ENCODE measurements at places on chromosomes 6 and 20.

GRCh38 chr6:104954190-104954797 lies 2.6 kb upstream of the LIN28B start:
- no peak for DNase-seq

DNA sequence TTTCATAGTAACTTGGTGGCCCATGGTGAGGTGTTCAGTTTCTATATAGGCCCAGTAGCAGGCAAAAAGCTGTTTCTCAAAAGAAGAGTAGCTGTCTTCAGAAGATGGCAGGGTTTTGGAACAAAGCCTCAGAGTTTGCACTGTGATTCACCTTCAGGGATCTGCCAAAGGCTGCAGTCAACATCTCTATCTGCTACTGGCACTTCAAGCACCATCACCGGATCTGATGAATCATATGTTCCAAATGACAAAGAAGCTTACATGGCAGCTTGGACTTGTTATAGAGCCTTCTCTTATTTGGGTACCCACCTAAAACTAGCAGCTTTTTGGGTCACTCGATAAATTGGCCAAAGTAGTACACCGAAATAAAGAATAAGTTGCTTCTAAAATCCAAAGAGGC lies 39.5 kb downstream of the PKIB start:
- DNase-seq = no peak

DNA sequence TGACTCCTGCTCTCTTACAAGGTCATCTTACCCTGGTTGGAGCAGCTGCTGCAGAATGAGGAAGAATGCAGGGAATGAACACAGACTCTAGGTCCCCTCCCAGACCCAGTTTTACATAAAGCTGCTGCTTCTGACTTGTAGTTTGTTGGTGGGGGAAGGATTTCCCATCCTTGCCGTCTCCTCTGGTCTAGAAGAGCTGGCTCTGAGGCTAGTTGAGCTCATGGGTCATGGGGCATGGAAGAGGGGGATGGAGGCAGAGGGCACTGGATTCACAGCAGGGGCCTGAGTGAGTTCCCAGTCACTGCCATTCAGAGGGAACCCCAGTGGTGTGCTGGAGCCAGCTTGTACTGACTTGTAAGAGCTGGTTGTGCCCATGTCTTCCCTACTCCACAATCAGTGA lies 9.2 kb upstream of the GUCA1A start:
- DNase-seq = no peak

- DNase-seq = no peak
Measured at GRCh38 chr6:110703010-110703905, 112.0 kb downstream of the CDK19 start.

GRCh38 chr6:150848400-150848799 lies 17.1 kb upstream of the MTHFD1L start:
- DNase-seq = no peak
